ENCODE measurements at places on chromosomes 4 and X.

GRCh38 chr4:182150645-182151044, 92.6 kb upstream of the TENM3 start:
- no peak for DNase-seq

DNA sequence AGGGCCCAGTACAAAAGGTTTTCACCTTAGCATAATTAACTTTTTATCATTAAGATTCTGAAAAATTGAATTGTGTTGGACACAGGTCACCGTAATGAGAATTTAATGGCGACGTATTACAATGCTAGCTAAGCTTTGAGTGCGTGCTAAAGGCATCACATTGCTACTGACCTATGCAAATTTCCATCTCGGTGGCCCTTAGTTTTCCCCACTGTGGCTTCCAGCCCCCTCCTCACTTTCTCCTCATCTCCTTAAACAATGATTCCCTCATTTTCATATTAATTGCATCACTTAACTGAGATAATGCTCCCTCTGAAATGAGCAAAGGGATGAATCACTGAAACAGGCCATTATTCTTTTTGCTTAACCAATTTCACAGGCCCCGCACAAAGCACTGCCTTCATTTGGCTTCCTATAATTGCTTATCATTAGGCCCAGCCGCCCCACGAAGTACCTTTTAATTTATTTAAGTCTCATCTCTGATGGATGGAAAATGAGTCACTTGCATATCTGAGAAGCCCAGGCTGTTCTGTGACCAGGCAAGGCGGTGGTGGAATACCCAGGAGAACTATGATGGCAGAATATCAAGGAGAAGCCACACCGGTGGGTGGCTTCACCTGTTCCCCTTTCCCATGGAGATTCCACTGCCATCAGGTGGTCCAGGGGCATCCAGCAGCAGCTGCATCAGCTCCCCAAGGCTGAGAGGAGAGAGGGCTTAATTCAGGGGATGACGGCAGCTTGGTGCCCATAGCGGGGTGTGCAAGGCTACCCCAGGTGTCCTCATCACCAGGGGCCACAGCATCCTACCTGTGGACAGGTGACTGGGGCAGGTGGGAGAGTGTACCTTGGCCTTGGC, 223.8 kb upstream of the BOD1L1 start:
- DNase-seq, result no peak

DNA sequence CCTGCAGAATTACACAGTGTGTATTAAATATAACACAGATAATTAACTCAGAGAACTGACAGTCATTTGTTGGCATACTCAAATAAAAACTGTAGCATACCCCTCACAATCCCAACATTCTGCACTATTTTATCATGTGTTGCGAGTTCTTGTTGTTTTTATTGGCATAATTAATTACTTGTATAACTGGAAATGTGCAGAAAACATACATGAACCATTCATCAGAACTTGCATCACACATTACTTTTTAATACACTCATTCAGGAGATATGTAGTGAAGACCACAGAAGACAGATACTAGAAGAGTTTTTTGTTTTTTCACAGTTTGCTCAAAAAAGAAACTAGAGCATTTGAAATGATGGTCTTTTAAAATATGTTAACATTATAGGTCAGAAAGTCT, 74.6 kb upstream of the NEIL3 start:
- DNase-seq, result no peak

DNA sequence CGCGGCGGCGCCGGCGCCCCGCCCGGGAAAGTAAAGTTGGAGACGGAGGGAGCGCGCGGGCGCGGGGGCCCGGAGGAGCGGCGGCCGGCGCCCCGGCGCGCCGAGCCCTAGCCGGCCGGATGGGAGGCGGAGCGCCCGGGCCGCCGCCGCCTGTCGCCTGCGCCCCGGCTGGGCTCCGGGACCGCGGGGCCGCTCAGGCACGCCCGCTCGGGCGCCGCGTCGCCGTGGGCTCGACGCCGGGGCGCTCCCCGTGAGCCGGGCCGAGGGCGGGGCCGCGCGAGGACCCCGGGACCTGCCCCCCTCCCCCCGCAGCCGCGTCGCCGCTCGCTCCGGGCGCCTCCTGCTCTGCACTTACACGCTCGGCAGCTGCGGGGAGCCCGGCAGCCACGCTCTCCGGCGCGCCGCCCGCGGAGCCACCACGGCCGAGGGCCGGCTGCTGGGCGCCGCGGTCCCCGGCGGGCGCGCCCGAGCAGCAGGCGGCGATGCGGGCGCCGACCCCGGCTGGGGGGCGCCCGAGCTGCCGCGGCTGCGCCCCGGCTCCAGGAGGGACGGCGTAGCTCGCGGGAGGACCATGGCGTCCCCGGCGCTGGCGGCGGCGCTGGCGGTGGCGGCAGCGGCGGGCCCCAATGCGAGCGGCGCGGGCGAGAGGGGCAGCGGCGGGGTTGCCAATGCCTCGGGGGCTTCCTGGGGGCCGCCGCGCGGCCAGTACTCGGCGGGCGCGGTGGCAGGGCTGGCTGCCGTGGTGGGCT, at the start of gene ADRA2C:
Gene ADRA2C, plus strand, starts transcription at position 350 of the 749 bp plus-strand sequence. Its CDS starts 222 bp downstream, at position 572.
- no peak for DNase-seq

GRCh38 chrX:85115252-85115651, 111.6 kb downstream of the APOOL start:
- DNase-seq, result no peak

GRCh38 chrX:153828723-153829548, 1.4 kb downstream of the PDZD4 start:
- no peak for DNase-seq

GRCh38 chr4:147479376-147479775, 1.5 kb upstream of the EDNRA start:
- no peak for DNase-seq

- DNase-seq, result no peak
Observed at GRCh38 chr4:93299118-93299517, 529.4 kb upstream of the ATOH1 start.

GRCh38 chrX:154433605-154434004, 3.3 kb upstream of the GDI1 start:
- DNase-seq, result no peak

- DNase-seq, result no peak
Observed at GRCh38 chr4:70658418-70658817, 7.9 kb downstream of the JCHAIN start.

DNA sequence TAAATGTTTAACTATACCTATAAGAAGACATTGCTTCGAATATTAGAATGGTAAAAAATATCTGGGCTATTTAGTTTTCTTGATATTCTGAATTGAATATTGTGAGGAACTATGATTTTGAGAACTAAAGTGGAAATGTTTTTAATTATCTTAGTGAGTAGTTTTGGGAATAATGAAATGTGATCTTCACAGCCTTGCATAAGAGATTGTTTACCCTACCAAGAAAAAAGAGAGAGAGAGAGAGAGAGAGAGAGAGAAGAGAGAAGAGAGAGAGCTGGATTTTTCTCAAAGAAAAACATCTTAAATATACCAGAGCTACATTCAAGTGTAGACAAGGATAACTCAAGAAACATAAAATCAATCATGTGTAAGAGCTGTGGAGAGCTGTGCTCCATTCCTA, 148.7 kb upstream of the MAD2L1 start:
- no peak for DNase-seq

DNA sequence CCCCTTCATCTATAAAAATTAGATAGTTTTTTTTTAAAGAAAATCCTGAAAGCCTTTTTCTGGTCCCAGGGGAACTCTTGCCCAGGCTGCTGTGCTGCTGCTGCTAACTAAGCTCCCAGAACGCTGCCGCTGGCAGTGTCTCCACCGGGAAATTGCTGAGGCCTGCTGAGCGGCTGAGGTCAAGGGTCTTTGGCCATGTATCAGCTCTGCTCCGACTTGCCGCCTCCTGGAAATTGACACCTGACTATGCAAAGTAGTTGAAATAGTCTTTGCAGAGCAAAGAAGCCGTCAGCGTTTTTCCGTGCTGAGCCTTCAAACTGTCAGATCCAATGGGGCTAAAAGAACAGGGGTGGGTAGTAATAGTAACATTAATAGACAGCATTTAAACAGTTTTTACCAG, 839 bp downstream of the QDPR start:
- DNase-seq, result no peak

DNA sequence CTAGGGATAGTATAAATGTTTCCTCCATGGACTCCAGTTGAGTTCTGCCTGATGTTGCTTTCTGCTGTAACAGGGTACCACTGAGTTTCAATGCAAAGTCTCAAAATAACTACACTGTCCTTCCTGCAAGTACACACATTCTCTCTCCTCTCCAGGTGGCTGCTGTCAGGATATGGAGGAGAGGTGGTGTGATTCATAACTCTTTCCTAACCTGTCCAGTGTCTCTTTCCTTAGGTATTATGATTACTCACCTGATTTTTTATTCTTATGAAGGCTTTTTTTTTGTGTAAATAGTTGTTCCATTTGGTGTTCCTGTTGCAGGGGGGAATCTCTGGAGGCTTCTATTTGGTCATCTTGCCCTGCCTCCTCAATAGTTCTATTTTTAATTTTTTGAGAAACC, 39.8 kb upstream of the POF1B start:
- DNase-seq, result no peak

- no peak for DNase-seq
Observed at GRCh38 chr4:168486912-168487281, 6.6 kb upstream of the DDX60L start.

GRCh38 chr4:168723020-168723419, 226.2 kb downstream of the PALLD start:
- DNase-seq, result no peak

GRCh38 chr4:38001927-38002326, 41.7 kb downstream of the PTTG2 start:
- DNase-seq, result no peak

GRCh38 chr4:123825596-123826291, 429.1 kb downstream of the SPRY1 start:
- no peak for DNase-seq

- no peak for DNase-seq
Observed at GRCh38 chr4:149266301-149266700, 549.3 kb downstream of the IQCM start.

- DNase-seq, result no peak
Observed at GRCh38 chrX:1911401-1912128, 296.7 kb downstream of the ASMT start.

GRCh38 chr4:123229286-123229685, 167.3 kb upstream of the SPRY1 start:
- DNase-seq, result no peak

DNA sequence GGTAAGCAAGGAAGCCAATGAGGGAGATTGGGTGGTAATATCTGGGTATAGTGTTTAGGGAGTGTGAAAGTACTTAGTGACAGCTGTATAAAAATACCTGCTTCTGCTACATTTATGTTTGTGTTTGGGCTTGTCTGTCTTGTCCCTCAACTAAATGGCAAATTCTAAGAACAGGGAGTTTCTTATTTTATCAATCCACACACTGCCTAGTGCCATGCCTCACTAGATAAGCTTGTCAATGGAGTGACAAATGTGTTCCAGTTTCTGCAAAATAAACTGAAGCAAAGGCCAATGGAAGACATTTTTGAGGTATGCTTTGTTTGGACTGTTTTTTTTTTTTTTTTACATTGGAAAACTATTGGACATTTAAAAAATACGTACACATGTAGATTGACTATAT, 418.0 kb downstream of the SH2D1A start:
- DNase-seq, result no peak

Measured in glomerular endothelial cell (primary cell).